ENCODE measurements at places on chromosomes 16 and 17.

GRCh38 chr17:33375103-33375502 lies 82.0 kb upstream of the ASIC2 start:
- DNase-seq = no peak

- no peak for DNase-seq
Measured at GRCh38 chr17:30225112-30225511, 10.4 kb downstream of the SLC6A4 start.

GRCh38 chr16:13402601-13403000 lies 501.2 kb downstream of the SHISA9 start:
- no peak for DNase-seq

- no peak for DNase-seq
Measured at GRCh38 chr17:50470426-50470825, 1.7 kb upstream of the CHAD start.

- no peak for DNase-seq
Measured at GRCh38 chr17:6170349-6170748, 100.2 kb downstream of the WSCD1 start.

DNA sequence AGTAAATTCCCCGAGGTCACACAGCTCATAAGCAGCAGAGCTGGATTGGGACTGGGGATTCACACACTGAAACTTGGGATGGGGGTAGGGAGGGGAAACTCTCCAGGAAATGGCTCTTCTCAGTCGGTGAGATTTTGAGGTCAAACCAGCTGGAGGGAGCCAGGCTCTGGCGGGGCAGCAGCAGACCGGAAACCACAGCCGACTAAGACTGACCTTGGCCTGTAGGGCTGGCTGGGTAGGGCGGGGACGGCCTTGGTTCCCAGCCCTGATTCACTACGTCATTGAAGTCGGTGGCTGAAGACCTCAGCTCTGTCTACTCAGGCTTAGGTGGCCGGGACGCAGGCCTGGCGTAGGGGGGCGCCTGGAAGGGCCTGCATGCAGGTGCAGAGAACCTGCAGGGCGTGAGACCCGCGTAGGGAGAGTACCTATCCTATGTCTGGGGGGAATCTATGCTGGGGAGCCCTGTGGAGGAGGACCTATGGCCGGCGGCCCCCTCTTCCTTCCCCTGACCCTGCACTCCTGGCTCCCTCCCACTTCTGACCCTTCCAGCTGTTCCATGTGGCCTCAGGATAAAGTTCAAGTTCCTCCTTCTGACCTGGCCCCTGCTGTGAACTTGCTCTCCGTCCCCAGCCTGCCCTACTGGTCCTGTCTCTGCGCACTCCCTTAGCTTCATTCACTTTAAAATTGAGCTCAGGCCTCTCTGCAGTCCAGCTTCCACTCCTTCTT lies 11.9 kb upstream of the SLC4A1 start:
- DNase-seq = peak; percentile 54

DNA sequence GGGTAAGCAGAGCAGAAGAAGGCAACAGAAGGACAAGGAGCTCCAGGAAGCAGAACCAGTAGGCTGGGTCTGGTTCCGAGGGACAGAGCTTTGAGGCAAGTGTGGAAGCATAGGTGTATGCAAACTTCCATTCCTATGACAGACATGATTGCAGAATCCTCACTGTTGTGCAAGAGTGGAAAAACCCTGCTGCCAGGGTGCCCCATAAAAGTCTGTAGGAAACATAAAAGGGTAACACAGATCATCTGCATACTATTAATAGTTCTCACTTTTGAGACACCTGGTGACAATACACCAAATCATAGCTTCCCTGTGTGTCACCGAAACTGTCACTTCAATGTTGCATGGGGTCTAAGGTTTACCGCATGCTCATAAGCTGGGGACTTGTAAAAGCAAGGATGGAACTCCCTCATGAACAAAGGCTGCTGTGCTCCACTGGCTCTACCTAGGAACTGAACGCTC lies 39.7 kb downstream of the ARHGAP17 start:
- DNase-seq = no peak

DNA sequence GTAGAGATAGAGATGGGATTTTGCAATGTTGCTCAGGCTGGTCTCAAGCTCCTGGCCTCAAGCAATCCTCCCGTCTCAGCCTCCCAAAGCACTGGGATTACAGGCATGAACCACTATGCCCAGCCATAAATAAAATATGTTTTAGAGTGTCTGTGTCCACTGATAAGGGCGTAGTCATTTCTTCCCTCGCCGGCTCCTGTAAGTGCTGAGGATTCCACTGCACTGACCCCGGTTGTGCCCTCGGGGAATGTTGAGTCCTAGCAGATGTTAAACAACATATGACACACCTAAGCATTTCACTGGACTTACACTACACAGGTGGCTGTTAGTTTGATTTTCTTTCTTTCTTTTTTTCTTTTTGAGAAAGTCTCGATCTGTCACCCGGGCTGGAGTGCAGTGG lies 5.6 kb upstream of the SHMT1 start:
- no peak for DNase-seq

DNA sequence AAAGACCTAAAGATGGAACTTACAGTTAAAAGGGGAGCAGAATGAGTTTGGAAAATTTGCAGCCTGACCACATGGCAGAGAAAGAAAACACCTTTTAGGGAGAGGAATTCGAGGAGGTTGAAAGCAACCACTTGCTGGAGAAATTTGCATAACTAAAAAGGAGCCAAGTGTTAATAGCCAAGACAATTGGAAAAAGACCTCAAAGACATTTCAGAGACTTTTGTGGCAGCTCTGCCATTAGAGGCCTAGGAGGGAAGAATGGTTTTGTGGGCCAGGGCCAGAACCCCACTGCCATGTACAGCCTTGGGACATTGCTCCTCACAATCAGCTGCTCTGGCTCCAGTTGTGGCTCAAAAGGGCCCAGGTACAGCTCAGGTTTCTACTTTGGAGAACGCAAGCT lies 338.5 kb downstream of the UTP18 start:
- DNase-seq = no peak

DNA sequence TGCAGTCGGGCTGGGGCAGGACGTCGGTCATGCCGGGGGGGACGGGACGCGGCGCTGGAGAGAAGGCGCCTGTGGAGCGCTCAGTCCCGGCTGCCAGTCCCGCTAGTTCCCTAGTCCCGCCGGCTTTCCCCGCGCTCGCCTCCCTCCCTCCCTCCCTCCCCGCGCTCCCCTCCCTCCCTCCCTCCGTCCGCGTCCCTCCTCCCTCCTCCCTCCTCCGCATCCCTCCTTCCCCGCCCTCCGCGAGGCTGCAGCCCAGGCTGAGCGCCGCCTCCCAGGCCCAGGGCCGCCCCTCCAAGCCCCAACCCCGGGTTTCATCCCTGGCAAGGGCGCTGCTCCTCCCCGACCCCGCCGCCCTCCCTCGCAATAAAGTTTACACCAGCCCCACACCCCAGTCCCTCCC lies 34.8 kb downstream of the TIMM22 start:
- peak; percentile 63 for DNase-seq

DNA sequence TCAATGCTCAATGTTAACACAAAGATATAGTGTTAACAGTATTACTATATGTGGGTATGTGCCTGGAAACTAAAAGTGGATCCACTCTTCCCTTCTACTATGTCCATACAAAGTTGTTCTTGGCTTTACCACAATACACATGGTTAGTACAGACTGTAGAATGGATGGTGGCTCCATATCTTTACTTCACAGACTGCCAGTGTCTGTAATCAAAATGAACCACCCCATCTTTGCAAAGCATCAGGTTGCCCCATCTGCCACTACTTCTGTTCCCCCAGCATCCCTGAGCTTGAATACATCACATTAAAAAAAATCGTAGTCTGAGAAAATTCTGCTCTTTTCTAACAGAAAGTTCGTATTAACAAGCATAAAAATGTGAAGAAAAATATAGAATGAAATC lies 30.0 kb downstream of the USP32 start:
- DNase-seq = no peak

DNA sequence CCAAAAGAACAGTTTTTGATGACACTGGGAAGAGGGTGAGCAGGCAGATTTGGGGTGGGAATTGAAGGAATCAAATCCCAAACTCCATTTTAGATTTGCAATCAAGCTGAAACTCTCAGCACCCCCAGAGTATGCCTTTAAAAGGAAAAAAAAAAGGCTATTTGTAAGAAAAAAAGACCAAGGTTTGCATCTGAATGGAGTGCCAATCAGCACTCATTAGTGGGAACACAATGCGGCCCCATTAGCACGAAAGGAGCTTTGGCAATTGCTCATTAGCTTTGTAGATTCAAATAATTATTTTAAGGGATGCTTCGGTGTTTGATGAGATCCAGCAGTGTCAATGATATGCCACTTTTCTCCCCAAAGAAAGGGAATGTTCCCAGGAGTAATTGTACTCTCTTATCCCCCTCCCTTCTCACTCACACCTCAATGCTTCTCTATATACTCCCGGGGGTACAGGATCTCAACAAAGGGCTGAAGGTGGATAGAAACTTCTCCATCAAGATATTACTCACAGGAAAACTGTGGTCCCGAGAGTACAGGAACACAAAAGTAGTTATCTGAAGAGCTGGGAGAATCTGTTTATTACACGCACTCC lies 32.2 kb downstream of the CHP2 start:
- DNase-seq = no peak

DNA sequence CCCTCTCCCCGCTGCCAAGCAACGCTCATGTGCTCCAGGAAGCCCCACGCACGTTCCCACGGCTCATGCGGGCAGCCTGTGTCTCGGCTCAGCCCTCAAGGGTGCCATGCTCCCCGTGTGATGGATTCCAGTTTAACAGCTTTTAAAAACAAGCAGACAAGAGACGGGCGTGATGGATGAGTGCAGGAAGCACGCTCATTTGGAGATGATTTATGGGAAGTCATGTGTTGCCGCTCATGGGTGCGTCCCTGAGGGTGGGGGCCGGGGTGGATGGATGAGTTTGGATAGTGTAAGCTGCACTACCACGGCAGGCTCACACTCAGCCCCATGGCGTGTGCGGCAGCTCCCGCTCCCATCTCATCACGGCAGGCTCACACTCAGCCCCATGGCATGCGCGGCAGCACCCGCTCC lies 132.8 kb downstream of the RBFOX3 start:
- peak; percentile 62 for DNase-seq

- no peak for DNase-seq
Measured at GRCh38 chr17:21113049-21113690, 13.6 kb upstream of the DHRS7B start.

GRCh38 chr17:27343294-27343693 lies 49.4 kb downstream of the WSB1 start:
- no peak for DNase-seq
